ENCODE measurements at places on chromosomes 5 and 9.

GRCh38 chr5:55437859-55438206, 96.9 kb downstream of the PLPP1 start:
- DNase-seq: no peak

DNA sequence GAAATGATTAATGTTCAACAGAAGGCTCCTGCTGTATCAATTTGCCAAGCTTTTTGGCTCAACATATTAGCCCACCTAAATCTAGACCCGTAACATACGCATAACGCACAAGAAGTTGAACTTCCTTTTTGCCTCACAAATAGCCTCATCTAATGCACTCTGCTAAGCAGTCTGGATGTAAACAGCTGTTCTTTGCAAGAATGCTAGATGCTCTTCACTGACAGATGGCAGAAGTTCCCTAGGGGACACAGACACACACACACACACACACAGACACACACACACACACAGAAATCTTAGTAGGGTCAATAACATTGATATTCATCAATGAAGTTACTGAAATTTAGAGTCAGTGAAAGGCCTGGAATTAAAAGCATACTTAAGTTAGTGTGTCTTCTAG, 13.2 kb upstream of the PCA3 start:
- DNase-seq: no peak

GRCh38 chr9:38431116-38431515, 6.9 kb upstream of the IGFBPL1 start:
- no peak for DNase-seq

DNA sequence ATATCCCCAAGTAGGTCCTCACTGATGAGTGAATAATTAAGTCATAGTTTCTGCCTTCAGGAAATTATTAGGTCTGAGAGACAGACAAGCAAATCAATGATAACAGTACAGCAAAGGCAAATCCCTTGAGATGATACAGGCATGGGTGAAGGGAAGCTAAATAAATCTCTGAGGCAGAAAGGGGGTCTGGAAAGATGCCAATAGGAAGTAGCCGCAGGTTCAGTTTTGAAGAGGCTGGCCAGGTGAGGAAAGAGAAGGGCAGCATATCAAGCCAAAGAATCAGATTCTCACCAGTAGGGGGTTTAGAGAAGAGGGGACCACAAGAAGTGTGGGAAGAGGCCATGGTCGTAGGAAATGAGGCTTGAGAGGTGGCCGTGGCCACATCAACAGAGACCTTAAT, 85.8 kb downstream of the KIAA1958 start:
- no peak for DNase-seq

GRCh38 chr9:121620777-121621449, 30.5 kb upstream of the DAB2IP start:
- DNase-seq: no peak

DNA sequence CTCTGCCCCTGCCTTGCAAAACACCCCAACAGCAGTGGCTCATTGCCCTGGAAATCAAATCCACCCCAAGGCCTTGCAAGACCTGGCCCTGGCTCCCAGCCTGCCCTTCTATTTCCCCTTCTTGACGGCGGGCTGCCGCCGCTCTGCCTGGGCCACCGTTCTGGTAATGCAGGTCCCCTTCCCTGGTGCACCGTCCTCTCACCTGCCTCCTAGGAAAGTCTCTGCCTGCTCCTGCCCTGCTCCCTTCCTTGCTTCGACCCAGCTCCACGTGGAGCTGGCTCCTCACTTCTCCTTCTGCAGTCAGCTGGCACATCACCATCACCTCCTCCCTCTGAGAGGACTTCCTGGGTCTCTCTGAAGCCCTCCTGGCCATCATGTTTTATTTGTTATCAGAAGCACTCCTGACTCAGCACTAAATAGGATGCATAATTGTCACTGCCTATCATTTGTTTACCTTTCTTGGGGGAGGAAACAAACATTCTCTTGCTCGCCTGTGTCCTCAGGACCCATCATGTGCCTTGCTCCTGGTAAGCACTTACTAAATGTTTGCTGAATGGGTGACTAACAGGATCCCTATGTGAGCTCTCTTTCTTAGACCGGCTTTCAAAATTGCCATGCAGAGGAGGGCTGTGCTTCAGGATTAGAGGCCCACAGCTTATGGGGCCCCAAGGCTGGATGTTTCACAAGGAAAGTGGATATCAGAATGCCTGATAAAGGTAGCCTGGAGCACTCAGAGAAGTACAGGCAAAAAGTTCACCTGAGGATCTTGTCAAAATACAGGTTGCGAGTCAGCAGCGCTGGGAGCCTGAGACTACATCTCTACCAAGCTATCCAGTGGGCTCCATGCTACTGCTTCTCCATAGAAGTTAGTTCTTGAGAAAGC, 19.6 kb upstream of the C5orf47 start:
- DNase-seq: no peak

DNA sequence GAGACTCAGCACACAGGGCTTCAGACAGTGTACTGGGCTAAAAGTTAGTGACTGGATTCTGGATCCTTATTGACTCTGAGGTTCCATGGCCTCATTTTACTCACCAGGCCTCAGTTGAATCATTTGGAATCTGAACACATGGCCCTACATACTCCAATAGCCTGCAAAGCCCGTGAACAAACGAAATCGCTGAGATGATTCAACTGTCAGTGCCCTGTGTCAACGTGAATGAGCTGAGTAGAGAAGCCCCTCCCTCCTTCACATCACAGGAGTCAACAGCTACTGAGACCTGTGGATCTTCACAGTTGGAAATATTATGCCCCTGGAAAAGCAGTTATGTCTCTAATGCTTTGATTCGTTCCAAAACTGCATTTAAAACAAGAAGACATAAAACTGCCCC, 429.3 kb downstream of the GADD45G start:
- DNase-seq: no peak

DNA sequence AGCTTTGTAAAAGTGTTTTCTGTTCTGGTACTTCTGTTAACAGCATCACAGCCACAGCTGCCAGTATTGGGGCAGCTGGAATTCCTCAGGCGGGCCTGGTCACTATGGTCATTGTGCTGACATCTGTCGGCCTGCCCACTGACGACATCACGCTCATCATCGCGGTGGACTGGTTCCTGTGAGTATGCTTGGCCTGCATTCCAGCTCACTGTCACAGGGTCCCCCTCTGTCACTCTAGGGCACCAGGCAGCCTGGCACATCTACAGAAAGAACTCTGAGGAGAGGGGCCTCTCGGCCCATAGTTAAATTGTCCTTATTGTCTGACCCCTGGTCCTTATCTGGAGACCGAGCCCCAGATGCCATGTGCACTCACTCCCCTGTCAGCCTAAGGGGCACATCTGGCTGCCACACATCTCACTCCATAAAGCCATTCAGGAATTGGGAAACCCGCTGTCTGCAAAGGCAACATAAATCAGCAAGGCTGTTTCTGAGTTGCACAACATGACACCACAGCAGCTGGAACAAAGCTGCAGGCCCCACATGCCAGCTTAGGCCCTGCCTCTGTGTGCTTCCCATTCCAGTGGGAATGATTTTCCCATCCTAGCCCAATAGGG, 77.5 kb downstream of the SLC1A3 start:
- no peak for DNase-seq

DNA sequence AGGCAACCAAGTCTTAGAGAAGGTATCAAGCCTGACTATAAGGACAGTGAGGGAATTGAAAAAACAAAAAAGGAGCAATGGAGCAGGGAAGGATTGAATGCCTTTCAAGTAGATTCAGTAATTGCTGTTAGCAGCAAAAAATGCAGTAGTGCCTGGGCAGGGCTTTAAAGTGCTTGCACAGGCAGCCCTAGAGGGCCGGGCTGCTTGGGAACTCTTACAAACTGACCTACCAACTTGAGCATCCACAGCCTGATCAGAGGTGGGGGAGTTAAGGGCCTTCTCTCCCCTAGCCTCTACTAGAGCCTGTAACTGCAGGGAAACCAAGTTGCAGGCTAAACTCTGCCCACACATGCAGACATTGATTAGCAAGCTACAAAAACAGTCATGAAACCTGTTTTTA, 19.4 kb downstream of the FXN start:
- DNase-seq: no peak

DNA sequence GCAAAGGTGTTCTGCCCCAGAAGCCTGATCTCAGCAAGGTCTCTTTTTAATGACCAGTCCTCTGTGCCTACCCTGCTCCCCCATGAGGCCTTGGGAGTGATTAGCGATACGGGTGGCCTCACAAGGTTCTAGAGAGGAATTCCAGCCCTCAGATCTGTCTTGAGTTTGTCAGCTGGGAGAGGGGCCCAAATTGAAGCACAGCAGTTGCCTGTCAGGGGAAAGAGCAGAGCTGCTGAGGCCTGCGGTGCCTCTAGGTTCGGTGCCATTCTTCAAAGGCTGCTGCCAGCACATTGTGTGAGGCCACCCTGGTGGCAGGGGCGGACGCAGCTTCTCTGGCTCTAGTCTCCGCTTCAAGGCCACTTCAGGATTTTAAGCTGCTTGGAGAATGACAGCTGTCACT, 85.7 kb upstream of the GRIA1 start:
- DNase-seq: no peak

GRCh38 chr5:139886213-139886612, 90.6 kb downstream of the PSD2 start:
- no peak for DNase-seq
